Fibroblast of skin of right quadriceps (primary cell): ENCODE measurements at places on chromosomes 4 and X.

- DNase-seq: peak; percentile 65
These were observed 4.3 kb upstream of the SHROOM3 start for GRCh38 chr4:76430519-76431388.

GRCh38 chr4:84920617-84921016, 45.9 kb downstream of the WDFY3 start:
- DNase-seq: peak; percentile 75

DNA sequence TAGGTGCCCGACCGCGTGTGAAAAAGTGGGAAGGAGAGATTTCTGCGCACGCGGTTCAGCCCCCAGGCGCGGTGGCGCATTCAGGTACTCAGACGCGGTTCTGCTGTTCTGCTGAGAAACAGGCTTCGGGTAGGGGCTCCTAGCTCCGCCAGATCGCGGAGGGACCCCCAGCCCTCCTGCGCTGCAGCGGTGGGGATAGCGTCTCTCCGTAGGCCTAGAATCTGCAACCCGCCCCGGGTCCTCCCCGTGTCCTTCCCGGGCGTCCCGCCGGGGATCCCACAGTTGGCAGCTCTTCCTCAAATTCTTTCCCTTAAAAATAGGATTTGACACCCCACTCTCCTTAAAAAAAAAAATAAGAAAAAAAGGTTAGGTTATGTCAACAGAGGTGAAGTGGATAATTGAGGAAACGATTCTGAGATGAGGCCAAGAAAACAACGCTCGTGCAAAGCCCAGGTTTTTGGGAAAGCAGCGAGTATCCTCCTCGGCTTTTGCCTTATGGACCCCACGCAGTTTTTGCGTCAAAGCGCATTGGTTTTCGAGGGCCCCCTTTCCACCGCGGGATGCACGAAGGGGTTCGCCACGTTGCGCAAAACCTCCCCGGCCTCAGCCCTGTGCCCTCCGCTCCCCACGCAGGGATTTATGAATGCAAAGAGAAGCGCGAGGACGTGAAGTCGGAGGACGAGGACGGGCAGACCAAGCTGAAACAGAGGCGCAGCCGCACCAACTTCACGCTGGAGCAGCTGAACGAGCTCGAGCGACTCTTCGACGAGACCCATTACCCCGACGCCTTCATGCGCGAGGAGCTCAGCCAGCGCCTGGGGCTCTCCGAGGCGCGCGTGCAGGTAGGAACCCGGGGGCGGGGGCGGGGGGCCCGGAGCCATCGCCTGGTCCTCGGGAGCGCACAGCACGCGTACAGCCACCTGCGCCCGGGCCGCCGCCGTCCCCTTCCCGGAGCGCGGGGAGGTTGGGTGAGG, 3.7 kb downstream of the SHOX start:
- DNase-seq: no peak

DNA sequence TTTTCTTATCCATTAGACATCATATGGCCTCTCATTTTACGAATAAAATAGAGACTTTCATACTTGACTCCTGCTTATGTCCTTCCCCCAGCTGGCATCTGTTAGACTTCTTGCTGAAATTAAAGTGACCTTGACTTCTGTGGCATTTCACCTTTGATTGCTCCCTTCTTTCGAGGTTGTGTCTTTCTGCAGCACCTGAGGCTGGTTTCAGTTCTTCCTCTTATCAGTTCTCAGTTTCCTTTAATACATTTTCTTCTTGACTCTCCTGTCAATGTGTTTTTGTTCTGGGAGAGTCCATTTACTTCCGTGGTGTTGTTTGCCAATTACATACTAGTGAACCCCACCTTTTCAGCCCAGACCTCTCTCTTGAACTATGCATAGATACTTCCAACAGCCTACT, 81.6 kb downstream of the RBPJ start:
- no peak for DNase-seq

DNA sequence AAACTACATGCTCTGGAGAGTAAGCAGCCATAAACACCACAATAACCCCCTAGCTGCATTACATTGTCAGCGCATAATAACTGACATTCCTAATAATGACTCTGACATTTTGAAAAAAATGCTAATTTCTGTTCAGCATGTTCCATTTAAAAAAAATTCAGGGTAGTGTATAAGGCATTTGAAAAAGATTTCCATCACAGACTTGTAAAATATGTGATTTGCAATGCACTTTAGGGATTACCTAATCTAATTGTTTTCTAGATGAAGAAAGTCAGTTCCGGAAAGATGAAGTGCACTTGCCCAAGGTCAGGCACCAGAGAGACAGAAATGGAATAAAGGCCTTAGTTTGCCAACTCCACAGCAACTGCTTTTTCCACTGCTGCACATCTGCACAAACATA, 55.3 kb downstream of the FANCB start:
- no peak for DNase-seq

GRCh38 chr4:183352546-183352945, 30.3 kb upstream of the CLDN24 start:
- DNase-seq: no peak

- no peak for DNase-seq
These were observed 123.5 kb upstream of the WDR1 start for GRCh38 chr4:10239982-10240654.

DNA sequence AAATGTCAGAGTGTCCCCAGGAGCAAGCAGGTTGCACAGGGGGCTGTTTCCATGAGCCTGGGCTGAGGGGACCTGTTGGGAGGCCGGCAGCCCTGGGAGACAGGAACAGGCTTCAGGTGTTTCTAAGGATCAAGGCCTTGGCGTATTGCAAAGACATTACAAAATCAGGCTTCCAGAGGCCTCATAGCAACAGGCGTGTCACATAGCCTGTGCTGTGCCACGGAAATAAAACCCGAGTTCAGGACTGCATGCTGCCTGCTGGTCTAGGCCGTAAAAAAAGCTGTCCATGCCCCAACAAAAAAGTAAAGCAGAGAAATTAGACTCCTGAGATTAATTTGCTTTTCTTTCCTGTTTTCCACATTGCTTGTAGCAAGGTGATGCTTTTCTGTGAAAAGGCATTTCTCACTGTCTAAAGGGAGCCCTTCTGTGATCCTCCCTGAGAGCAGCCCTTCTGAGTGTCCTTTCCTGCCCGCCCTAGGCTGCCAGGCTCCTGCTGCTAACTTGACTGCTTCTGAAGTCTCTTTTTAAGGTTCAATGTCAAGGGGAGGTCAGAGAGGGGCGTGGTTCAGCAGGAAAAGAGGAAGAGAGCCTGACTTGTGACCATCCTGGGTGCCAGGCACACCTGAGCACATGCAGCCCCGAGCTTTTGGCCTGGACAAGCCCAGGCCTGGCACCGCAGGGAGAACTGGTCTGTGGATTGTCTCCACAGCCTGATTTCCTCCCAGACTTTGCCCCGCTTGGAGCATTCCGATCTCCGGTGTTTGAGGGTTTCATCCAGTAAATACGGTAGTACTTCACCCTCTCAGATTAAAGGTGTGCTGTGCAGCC, 21.3 kb downstream of the SHROOM2 start:
- no peak for DNase-seq

- DNase-seq: no peak
These were observed 85.6 kb upstream of the NMU start for GRCh38 chr4:55721651-55722050.

- DNase-seq: peak; percentile 6
These were observed 528 bp upstream of the SNCA start for GRCh38 chr4:89837385-89837992.

- DNase-seq: no peak
These were observed 78.2 kb downstream of the NPFFR2 start for GRCh38 chr4:72109959-72110497.

GRCh38 chr4:38343608-38344007, 320.4 kb upstream of the KLF3 start:
- DNase-seq: no peak

DNA sequence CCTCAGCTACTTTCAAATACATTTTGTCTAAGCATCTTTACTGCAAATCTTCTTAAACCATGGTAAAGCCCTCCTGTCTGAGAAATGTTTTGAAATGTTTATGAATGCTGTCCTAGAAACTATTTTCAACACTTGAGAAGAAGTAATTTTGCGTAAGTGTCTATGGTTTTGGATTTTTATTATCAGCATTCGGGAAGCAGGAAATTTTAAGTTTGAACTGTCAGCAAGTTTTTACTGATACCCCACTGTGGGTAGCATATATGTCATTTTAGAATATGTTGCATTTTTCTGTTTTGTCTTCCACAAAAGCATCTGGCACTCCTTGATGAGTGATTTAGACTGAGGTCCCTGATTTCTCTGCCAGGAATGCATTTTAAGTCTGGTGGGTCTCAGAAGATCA, 302.4 kb upstream of the GIMD1 start:
- DNase-seq: peak; percentile 81

DNA sequence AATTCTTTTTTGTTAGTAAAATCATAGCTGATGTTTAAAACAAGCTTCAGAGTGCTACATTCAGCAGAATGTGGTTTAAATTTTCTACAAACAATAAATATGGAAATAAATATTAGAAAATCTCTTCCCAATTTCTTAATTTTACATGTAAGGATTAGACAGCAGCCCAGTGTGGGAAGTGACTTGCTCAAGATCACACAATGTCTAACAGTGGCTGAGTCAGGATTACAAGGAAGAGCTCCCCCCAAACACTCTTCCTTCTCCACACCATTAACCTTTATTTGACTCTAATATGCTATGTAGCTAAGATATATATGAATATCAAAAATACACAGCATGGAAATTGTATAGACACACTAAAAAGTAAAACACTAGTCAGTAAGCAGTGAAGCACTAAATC, 59.5 kb downstream of the SLC10A7 start:
- no peak for DNase-seq

DNA sequence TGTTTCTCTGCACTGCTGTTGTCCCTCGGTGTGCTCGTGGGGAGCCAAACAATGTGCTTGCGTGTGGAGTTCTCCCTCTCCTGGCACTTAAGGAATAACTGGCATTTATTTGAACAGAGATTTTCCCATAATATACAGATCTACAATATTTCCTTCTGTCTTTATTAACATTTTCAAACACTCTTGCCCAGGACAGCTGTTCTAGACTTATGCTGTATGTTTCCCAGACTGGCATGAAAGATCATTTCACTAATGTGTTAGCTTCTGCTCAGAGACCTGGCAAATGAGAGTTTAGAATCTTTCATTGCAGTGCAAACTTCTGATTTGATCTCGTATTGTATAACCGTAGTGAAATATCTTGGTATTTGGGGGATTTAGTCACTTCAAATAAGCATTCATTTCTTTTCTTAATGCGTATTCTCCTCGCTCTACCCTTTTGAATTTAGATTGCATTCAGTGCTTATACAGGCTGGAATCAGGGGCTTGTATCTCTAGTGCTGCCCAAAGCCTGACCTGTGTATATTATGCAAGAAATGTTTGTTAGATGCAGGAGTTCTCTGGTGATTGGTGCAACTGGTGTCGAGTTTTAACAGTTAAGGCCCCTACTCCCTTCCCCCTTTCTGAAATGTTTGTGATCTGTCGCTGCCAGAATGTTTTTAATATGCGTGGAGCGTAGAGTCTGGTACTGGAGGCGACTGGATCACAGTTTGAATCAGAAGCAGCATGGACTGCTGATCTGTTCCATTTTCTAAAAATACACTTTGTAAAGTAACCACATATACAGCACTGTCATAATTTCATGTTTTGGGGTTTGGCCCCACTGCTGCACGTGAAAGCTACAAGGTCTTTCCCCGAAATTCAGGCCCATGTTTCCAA, 326.3 kb downstream of the ARHGAP10 start:
- no peak for DNase-seq

- peak; percentile 44 for DNase-seq
These were observed 793.9 kb downstream of the ADGRL3 start for GRCh38 chr4:61994036-61994435.

DNA sequence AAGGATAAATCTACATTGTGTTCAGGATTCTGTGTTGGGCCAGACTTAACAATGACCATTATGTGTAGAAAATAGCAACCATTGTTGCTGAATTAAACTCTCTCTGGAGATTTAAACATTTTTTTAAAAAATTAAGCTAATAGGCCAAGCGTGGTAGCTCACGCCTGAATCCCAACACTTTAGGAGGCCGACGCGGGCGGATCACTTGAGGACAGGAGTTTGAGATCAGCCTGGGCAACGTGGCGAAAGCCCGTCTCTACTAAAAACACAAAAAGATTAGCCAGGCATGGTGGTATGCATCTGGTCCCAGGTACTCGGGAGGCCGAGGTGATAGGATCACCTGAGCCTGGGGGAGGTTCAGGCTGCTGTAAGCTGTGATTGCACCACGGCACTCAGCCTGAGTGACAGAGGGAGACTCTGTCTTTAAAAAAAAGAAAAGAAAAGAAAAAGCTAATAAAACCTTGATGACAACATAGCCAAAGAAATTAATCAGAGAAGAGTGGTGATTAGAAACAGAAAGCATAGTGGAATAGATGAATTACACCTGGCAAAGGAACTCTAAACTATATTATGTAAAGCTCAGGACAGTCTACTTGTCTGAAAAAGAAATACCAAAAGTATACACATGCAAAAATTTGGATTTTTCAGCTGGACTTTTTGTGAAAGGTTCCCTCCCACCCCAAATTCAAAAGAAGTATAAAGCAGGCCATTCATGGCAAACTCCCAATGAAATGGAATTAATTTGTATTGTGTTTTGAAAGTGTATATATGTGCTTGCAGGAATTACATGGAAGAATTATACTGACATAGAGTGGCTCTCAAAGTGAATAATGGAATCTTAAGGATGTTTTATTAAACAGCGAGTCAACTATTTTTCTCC, 21.9 kb downstream of the PLS3 start:
- no peak for DNase-seq

DNA sequence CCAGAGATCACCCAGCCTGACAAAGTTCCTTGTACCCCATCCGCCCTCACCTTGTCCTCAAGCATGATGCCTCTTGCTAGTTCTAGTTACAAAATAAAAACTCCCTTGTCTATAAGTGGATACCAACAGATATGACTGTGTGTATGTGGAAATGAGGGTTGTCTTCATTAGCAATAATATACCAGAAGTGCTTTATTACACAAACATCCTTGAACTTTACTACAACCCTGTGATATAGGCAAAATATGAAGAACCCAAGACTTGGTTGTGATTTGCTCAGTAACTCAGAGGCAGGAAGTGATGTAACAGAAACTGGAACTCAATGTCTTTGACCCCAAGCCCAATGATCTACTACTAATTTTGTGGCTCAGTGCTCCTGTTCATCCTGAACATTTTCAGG, 97.6 kb downstream of the AKAP4 start:
- DNase-seq: no peak

GRCh38 chr4:27066591-27066990, 205.9 kb downstream of the STIM2 start:
- DNase-seq: no peak

DNA sequence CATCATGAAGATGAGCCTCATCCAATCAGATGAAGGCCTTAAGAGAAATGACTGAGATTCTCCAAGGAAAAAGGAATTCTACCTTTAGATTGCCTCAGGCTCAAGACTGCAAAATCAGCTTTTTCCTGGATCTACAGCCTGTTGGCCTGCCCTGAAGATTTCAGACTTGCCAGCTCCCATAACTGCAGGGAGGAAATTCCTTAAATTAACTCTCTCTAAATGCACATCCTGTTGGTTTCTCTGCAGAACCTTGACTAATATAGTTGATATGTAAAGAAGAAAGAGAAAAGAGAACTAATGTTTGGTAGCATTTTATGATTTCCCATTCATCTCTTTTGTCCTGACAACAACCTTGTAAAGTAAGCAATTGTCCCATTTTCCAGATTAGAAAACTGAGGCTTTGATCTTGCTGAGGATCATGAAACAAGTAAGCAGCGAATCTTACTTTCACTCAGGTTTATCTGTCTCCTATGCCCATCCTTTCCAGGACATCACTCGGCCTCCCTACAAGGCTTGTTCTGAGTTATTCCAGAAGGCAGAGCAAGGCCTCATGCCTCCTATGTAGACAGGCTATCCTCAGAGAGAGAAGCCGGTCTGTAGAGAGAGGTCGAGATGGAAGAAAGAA, 115.0 kb upstream of the LDB2 start:
- peak; percentile 86 for DNase-seq
